Transverse colon (tissue), 4 donors: ENCODE measurements at places on chromosomes 13 and 19.

GRCh38 chr19:39590265-39590664 lies 12.1 kb upstream of the LGALS13 start:
- no peak for DNase-seq

DNA sequence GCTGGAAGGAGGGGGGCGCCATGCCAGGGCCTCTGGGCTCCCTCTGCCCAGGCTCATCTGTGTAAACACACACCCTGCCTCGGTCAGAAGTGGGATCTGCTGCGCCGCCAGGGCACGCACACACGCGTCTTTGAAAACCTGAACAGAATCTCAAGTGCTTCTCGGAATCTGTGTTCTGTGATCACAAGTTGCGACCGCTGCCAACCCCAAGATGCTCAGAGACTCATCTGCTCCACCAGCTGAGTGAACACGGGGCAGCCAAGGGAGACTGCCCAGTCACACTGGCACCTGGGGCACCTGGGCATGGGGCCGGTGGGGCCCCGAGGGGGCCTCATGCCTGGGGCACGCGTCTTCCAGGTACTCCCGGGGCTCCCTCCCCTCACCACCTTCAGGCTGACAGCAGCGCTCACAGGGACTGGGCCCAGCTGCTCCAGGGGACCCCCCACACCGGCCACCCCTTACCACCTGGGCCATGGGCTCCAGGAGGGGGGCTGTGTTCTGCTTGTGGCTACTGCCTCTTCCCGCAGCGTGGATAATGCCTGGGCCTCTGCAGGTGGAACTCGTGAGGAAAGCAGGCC lies 59.0 kb downstream of the KLF2 start:
- DNase-seq, result no peak

- no peak for DNase-seq
Observed at GRCh38 chr19:13207237-13207845, 57.1 kb downstream of the IER2 start.

DNA sequence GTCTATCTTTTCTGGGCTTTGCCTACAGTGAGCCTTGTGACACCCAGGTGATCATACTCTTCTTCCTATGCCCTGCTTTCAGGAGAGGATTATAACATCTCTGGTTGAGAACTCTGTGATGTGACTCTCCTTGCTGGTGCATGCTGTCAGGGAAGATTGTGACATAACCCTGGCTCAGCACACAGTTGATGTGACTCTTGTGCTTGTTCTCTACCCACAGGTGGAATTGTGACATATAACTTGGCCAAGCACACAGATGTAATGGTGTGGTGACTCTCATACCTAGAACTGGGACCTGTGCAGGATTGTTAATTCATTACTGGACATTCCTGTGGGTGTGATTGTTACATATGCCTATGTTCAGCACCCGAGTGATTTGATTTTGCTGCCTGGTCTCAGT lies 21.7 kb upstream of the ZNF254 start:
- no peak for DNase-seq

GRCh38 chr19:34017024-34017423 lies 155.3 kb upstream of the LSM14A start:
- no peak for DNase-seq

DNA sequence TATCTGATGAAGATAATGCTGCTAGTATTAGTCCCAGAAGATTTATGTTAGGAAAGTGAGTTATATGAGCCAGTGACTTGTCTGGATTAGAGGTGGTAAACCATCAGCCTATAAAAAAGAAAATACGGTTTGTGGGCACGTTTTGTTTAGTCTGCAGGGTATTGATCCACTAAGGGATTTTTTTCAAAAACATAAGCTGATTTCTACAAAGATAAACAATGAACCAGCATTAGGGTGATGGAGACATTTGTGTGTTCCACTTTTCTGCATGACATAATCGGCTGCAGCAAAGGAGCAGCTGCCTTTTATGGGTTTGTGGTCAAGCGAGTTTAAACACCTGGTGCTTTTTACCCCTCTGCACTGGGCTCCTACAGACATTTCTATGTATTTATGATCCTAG lies 836.4 kb upstream of the GPC6 start:
- DNase-seq, result no peak

DNA sequence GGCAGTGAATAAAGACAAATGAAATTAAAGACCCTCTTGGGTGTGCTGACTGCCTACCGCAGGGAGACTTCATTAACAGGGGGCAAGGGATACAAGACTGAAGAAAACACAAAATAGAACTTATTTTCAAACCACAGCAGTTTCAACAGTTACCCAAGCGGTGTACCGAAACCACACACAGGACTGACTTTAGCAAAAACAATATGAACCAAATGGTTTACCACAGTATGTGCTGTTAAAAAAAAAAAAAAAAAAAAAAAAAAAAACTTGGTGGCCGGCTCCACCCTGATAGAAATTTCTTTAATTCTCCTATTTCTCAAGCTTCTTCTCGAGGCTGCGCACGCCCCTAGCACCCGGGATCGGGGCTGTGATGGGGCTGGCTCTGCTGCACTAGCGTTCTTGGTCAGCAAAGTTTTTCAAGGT lies 42.6 kb downstream of the KLF2 start:
- DNase-seq, result no peak

DNA sequence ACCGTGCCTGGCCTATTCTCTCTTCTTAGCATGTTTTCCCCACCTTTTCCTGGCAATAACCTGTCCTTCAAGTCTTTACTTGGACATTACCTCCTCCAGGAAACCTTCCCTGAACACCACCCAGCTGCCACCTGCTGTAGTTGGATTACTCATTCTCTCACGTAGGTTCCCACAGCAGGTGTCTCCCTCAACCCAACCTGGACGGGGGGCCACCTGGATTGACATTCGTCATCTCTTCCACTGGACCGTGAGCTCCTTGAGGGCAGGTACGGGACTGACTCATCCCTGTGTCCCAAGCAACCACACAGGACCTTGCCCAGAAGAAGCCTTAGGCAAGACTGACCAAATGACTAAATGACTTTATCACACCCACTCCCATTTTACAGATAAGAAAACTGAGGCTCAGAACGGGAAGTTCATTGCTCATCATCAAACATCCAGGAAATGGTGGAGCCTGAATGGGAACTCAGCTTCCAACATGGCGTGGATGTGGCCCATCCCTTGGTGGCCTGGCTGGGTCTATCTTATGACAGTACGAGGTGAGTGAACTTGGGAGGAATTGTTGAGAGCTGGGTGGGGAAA lies 3.5 kb upstream of the KLK6 start:
- DNase-seq, result no peak

DNA sequence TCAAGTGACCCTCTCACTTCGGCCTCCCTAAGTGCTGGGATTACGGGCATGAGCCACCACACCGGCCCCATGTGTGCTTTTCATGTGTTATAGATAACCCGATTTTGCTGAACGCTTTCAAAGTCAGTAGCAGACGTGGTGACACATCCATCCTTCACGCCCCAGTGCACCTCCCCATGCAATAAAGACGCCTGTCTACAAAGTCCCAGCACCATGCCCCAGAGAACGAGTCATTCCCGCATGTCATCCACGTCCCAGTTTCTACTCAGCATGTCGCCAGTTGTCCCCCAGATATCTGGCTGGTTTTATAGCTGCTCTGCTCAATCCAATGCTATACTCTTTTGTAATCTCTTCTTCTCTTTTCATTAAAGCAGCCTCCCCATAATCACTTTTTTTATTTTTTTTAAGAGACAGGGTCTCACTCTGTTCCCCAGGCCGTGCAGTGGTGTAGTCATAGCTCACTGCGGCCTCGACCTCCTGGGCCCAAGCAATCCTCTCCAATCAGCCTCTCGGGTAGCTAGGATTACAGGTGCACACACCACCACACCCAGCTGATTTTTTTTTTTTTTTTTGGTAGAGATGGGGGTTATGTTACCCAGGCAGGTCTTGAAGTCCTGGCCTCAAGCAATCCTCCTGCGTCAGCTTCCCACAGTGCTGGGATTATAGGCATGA lies 42.5 kb downstream of the DNM2 start:
- peak; percentile 49 for DNase-seq

- no peak for DNase-seq
Observed at GRCh38 chr13:72570019-72570418, 157.4 kb downstream of the MZT1 start.

DNA sequence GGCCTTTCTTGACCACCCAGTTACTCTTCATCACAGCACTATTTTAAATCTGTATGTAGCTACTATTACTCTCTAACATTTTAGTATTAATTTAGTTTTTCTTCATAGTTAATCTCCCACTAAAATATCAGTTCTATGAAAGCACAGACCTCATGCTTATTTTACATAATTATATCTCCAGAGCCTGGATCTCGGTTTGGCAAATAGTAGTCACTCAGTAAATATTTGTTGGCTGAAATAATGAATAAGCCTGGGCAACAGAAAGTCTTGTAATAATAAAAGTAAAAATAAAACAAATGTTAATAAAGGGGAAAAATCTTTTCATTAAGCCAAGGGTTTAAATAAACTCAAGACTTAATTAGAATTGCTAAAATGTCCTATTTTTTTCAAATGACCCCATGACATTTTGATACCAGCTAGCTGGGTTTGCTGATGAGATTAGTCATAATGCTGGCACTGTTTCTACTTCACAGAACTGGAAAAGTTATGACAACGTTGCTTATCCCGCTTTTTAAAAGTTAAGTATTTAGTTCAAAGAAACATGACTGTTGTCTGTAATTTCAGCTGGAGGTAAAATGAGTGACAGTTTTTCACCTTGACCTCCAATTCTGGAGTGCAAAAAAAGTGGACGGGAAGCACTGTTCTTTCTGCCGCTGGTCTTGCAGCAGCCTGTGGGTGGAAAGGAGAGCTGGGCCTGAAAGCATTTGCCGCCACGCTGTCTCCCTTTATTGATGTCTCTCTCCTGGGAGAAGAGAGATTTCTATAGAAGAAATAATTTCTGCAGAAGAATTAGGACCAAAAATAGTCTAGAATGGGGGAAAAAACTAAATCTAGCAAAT lies 85.2 kb upstream of the SPATA13 start:
- no peak for DNase-seq

- DNase-seq, result no peak
Observed at GRCh38 chr19:18969931-18970659, 29.1 kb upstream of the HOMER3 start.
